ENCODE measurements at places on chromosomes 7 and 10.

DNA sequence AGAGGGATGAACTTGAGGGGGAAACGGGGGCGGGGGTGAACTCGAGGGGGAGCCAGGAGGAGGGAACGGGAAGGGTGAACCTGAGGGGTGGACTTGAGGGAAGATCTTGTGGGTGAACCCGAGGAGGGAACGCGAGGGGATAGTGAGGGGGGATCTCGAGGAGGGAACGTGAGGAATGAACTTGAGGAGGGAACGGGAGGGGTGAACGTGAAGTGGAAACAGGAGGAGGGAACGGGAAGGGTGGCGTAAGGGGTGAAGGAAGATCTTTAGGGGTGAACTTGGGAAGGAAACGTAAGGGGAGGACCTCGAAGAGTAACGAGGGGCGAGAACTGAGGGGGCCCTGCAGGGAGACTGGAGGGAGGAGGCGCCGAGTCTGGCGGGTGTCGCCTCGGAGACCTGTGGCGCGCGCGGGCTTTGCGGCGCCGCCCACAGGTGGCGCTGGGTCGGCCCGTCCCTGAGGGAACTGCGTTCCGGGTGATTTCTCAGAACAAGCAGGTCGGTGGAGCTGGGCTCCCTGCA is 651 bp downstream of the MYO3A start:
- DNase-seq, result no peak

DNA sequence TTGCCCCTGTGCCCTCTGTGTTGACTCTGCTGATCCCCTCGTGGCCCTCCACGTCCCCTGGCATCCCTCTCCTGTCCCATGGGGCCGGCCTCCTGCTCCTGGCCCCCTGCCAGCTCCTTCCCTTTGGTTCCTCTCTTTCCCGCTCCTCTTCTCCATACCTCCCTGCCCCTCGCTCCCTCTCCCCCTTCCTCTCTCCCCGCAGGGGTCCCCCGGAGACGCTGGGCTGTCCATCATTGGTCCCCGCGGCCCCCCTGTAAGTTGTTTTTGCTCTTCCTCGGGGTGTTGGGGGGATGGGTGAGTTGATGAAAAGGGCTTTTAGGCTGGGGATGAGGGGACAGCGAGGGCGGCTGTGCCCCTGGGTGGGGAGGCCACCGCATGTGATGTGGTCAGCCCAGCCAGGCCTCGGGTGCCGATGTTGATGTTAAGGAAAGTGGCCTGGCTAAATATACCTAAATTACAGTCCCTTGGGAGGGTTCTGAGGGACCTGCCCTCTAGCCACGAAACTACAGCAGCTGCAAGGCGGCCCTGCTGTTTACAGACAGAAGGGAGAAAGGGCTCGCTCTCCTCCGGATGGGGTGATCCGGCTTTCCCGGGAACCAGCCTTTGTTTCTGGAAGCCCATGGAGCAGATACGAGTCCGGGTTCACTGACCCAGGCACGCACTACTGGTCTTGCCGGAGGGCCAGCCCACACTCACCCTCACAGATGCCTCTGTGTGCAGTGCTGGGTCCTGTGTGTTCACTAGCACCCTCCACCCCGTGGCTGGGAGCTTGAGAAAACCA is 78.8 kb downstream of the COL13A1 start:
- no peak for DNase-seq

DNA sequence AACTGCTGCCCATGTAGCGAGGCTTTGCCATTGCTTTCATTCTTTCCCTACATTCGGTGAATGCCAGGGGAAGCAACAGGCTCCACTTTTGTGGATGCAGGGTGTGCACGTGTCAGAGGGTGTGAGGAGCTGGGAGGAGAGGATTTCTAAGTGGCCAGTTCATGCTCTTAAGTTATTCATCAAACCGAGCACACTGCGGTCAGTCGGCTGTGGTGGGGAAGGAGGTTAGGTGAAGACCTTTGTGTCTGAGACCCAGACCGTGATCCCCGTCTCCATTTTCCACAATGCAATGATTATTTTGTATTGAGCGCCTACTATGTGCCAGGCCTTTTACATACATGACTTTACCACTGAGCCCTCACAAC is 438.6 kb upstream of the GALNT17 start:
- peak; percentile 48 for DNase-seq

DNA sequence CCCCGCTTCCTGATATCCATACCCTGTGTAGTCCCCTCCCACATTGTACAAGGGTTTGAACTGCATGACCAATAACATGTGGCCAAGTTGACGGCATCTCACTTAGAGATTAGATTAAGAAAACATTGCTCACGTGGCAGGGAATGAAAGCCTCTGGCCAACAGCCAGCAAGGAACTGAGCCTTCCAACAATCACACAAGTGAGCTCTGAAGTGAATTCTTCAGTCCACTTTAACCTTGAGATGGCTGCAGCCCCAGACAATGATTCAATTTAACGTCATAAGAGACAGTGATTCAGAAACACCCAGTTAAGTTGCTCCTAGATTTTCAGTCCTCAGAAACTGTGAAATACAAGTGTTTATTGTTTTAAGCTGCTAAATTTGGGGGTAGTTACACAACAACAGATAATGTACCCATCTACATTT is 165.9 kb upstream of the PLXNA4 start:
- DNase-seq, result peak; percentile 98

- DNase-seq, result no peak
Observed at GRCh38 chr10:116989439-116989838, 15.5 kb downstream of the SHTN1 start.

- DNase-seq, result peak; percentile 62
Observed at GRCh38 chr10:128150045-128150493, 23.8 kb upstream of the MKI67 start.

DNA sequence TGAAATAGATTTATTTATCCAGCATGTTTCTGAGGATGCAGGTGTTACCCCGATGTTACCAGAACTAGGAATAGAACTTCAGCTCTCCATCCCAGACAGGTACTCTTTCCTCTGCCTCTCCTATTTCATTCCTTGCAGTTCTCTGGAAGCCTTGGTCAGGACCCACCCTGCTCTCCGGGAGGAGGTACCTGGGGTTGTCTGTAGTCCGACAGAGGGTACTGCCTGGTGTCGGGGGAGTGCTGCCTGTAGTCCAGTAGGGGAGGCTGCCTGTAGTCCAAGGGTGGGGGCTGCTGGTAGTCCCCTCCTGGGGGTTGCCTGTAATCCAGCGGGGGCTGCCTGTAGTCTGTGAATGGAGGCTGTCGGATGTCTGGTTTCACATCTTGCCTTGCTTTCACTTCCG is 328.4 kb downstream of the PHTF2 start:
- DNase-seq, result no peak

Data from fibroblast of mammary gland (primary cell).